ENCODE measurements at places on chromosomes 4 and X. TPM values are rescaled to one million over a fixed set of nuclear protein-coding genes. Genes with fewer than 3 reads are reported as not detected.

The CXCL13 gene
- total RNA-seq, result not detected

The F9 gene
- total RNA-seq, result not detected

The USP26 gene
- total RNA-seq, result not detected

The PPARGC1A gene
- total RNA-seq, result 0.12 TPM

The SH2D1A gene
- not detected for total RNA-seq

The DOCK11 gene
- 1.9 TPM for total RNA-seq

The ITGB1BP2 gene
- 1.4 TPM for total RNA-seq

The MAGEA10 gene
- total RNA-seq, result not detected

The XAGE1A gene
- not detected for total RNA-seq

The COX18 gene
- total RNA-seq, result 19.7 TPM

The NAAA gene
- total RNA-seq, result 7.1 TPM

The CD38 gene
- not detected for total RNA-seq

The AMTN gene
- not detected for total RNA-seq

The NXF3 gene
- total RNA-seq, result not detected

The SLITRK4 gene
- total RNA-seq, result 0.39 TPM

The FAM47A gene
- not detected for total RNA-seq

The ANXA3 gene
- 260 TPM for total RNA-seq

The CHRDL1 gene
- not detected for total RNA-seq

The IGSF1 gene
- not detected for total RNA-seq

The GRIA2 gene
- total RNA-seq, result not detected

The AMBN gene
- total RNA-seq, result not detected

All from MCF 10A (cell line).